ENCODE measurements at places on chromosomes 4 and X.

DNA sequence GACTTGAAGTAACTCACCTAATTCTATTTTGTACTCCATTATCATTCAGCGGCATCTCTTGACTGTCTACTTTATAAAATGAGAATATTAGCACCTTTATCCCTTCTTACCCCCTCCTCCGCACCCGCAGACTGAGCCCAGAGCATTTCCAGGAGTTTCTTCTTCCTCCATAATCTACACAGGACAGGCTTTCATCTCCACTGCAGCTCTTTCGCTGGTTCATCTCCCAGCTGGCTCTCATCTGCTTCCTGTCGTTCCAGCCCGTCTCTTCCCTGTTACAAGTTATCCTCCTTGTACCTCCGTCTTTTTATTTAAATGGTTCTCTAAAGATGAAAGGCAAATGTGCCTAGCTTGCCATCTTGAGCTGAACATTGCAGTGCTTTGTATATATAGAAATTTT, 39.8 kb downstream of the GALNT7 start:
- no peak for DNase-seq

- no peak for DNase-seq
Measured at GRCh38 chrX:12950851-12951594, 23.9 kb upstream of the TMSB4X start.

- peak; percentile 80 for DNase-seq
Measured at GRCh38 chrX:96684339-96685209, at the start of gene DIAPH2. Gene DIAPH2 (plus strand): TSS chrX:96684842.

DNA sequence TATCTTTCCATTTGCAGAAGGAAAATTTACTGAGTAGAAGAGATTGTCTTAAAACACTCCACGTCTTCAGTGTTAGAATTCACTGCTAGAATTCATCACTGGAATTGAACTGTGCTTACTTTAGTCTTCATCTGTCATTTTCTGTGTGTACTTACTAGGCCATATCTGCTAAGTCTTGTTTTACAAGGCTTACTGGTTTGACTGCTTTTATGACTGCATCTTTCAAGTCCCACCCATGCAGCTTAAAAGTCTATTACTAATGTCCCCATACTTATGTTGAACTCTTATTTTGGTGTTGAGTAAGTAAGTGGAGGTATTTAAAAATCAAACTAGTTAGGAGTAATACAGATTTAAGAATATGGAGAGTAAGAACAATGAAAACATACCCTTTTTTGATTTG, 14.6 kb downstream of the CLCN3 start:
- no peak for DNase-seq

DNA sequence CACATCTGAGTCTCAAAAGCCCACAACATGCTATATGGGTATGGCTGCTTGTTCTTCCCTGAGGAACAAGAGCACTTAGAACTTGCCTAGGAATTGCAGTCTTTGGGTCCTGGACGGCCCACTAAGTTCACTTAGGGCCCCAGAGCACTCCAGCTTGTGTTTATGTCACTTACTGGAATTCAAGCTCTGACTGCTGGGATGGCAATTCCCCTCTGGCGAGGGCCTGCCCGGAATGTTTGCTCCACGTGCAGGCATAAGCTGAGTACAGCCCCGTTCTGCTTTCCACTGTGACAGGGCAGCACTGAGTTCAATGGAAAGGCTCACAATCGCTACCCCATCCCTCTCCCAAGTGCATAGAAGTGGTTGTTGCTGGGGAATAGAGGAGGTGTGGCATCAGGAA, 25.9 kb upstream of the RASSF6 start:
- no peak for DNase-seq

GRCh38 chr4:53196882-53197771, 168.7 kb downstream of the SCFD2 start:
- no peak for DNase-seq

DNA sequence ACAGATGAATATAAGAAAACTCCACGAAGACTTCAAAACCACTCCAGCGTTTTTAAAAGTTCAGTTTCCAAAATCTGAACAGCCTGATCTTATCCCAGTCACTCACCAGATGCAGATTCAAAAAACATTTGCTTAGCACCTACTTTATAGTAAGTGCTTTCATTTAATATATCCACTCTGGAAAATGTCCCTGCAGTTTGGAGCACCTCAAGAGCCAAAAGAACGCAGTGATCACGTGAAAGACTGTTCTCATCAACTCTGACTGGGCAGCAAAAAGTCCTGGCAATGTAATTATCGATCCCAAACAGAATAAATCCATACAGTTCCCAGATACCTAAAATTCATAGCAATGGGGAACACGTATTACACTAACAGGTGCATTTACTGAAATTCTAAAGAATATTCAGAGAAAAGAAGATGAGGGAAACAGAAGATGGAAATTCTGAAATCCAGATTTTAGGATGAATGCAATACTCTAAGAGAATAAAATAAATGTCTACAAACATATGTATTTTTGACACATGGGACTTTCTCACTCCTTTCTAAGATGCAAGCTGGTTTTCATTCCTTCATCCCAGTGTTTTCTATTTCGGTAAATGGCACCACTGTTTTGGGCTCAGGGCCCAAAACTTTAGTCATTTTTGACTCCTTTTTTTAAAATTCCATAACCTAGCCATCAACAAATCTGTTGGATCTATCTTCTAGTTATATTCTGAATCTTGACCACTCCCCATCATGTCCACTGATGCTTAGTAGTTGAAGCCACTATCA, 13.9 kb downstream of the ATP8A1 start:
- DNase-seq = no peak

DNA sequence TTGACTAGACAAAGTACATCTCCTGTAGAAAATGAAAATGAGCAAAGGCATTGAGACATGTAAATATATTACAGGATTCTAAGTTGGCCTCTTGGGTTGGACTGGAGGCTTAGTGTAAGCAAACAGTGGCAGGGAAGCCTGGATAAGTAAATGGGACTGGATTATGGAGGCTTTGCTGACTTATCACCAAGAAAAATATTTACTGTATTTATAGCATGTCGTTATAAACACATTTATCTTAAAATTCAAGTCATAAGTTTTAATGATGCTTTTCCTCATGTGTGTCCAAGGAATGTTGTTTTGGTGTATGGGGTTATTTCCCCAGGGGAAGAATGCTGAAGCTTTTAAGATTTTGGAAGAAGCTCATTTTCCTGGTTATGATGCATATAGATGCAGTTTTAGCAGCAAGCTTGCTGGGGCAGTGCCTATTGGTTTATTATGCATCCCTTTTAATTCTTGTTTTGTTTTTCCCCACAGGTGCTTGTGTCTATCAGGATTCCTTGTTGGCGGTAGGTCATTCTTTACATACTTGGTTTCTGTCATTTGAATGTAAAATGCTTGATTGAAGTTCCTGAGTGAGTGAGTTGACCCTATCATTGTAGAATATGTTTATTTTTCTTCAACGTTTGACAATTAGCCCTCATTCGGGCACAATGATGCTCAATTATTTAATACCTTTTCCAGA, 8.5 kb downstream of the FRAS1 start:
- no peak for DNase-seq

DNA sequence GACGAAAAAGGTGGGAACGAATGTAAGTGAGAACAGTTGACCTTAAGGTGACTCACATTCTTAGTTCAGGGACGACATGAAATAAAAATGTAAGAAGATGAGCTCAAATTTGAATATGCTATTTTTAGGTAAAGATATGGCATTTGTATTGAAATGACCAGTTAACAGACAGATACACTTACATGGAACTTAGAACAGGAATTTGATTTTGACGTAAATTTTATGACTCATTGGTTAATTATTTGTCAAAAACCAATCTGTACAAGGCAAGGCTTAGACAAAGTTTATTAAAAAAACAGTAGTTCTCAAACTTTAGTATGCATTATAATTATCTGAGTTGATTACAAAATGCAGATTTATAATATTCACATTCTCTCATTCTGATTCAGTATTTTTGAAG, 469.4 kb downstream of the CFAP47 start:
- no peak for DNase-seq

DNA sequence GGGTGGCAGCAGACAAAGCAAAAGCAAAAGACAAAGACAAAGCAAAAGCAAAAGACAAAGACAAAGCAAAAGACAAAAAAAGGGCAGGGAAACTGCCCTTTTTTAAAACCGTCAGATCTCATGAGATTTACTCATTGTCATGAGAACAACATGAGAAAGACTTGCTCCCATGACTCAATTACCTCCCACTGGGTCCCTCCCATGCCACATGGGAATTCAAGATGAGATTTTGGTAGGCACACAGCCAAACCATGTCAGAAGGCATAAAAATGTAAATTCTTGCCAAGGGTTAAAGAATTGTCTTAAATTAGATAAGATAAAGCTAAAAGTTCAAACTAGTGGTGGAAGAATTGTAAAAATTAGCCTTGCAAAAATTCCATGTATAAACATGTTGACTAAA, 419.7 kb downstream of the TRAM1L1 start:
- no peak for DNase-seq

GRCh38 chrX:21479695-21480270, 105.6 kb downstream of the CNKSR2 start:
- no peak for DNase-seq

DNA sequence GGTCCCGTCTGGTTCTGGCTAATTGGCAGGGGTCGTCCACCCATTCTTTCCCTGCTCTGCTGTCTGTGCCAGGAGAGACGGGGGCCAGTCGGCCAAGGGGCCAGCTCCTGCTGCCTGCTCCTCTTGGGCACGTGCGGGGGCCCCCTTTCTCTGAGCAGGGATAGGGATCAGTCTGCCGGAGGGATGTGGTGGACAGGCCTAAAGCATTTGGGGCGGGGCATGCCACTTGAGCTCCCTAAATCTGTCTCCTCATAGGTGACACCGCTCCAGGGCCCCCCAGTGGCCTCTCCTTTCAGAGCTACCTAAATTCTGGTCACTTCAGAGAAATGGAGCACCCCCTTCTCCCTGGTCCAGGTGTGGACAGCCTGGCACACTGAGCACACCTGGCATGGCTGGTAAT, 4.2 kb upstream of the MSANTD1 start:
- DNase-seq = no peak

DNA sequence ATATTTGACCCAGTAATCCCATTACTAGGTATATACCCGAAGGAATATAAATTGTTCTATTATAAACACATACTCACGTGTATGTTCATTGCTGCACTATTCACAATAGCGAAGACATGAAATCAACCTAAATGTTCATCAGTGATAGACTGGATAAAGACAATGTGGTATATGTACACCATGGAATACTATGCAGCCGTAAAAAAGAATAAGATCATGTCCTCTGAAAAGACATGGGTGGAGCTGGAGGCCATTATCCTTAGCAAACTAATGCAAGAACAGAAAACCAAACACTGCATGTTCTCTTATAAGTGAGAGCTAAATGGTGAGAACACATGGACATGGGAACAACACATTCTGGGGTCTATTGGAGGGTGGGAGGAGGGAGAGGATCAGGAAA, 36.5 kb downstream of the NUDT9 start:
- DNase-seq = no peak

DNA sequence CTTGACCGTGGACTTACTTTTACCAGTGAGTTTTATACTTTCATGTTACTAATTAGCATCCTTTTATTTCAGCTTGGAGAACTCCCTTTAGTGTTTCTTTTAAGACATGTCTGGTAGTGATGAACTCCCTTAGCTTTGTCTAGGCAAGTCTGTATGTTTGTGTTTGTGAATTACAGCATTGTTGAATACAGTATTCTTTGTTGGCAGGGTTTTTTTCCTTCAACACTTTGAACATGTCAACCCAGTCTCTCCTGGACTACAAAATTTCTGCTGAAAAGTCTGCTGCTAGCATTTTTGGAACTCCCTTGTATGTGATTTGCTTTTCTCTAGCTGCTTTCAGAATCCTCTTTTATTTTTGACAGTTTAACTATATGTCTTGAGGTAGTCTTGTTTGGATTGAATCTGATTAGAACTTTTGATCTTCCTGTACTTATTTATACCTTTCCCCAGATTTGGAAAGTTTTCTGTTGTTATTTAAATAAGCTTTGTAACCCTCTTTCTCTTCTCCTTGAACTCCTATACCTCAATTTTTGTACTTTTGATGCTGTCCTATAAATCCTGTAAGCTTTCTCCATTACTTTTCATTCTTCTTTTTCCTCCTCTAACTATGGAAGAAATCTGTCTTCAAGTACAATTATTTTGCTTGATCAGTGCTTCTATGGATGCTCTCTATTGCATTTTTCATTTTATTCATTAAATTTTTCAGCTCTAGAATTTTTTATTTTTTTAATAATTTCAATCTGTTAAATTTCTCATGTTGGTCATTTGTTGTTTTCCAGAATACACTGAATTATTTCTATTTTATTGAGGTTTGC, 14.1 kb downstream of the PAPSS1 start:
- DNase-seq = no peak

DNA sequence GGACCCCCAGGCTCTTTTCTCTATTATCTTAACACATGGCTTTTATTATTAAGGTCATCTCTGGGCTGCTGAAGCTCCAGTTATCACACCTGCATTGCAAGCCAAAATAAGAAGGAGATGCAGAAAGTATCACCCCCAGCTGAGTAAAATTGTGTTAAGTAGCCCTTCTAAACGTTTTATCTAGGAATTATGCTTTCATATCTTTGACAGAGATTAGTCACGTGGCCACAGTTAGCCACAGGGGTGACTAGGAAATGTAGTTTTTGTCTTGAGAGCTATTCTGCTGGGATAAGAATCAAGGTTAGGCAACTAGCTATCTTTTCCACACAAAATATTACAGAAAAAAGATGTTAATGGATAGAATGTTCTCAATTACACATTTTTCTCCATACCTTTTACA, 102.1 kb downstream of the ANXA3 start:
- DNase-seq = no peak

DNA sequence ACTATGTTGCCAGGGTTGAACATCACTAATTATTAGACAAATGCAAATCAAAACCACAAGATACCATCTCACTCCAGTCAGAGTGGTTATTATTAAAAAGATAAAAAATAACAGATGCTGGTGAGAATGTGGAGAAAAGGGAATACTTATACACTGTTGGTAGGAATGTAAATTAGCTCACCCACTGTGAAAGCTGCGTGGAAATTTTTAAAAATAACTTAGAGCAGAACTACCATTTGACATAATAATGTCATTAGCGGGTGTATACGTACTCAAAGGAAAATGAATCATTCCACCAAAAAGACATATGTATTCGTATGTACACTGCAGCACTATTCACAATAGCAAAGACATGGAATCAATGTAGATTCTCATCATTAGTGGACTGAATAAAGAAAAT, 48.6 kb upstream of the UGT2A1 start:
- no peak for DNase-seq

Measured in right hindlimb (tissue), 1 donor.